ENCODE measurements at places on chromosomes 16 and 17.

GRCh38 chr16:68046106-68046505 is 23.0 kb downstream of the DUS2 start:
- DNase-seq, result no peak

- DNase-seq, result no peak
Measured at GRCh38 chr17:76261421-76262215, 3.5 kb upstream of the UBALD2 start.

- DNase-seq, result no peak
Measured at GRCh38 chr17:81309140-81309858, 14.2 kb upstream of the SLC38A10 start.

- no peak for DNase-seq
Measured at GRCh38 chr17:5631958-5632590, 47.8 kb upstream of the NLRP1 start.

GRCh38 chr17:82021900-82022309 is 773 bp downstream of the CENPX start:
- DNase-seq, result no peak

DNA sequence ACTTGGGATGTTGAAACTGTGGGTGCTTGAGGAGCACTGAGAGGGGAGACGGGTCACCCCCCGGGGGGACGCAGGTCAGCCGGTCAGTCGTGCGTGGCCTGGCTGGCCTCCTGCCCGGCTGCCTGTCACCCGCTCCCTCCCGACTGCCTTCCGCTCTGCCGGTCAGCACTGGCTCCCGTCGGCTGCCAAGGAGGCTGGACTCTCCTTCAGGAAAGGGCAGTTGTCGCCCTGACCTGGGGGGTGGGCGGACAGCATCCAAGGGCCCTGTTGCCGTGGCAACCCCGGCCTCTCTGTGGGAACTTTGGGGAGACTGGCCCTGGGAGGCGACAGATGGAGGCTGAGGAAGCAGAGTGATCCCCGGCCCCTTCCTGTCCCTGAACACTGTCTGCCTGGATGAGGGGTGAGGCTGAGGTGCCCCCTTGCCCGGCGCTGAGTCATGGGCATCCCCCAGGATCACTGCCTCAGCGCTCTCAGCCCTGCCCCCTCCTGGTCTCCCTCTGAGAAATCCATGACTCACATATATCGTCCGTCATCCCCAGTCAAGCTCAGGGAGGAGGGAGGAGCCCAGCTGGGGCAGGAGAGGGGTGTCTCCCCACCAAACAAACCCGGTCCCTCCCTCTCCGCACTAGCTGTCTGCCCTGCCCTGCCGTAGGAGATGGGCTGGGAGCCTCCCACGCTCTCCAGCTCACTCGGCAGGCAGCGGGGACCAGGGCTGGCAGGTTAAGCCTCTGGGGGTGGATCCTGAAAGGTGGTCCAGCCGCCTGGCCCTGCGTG is at the start of gene ADGRG1:
ADGRG1 (plus strand) TSS at position 623 of the 774 bp plus-strand sequence. CDS start 21,658 bp downstream, outside the sequence.
- no peak for DNase-seq

DNA sequence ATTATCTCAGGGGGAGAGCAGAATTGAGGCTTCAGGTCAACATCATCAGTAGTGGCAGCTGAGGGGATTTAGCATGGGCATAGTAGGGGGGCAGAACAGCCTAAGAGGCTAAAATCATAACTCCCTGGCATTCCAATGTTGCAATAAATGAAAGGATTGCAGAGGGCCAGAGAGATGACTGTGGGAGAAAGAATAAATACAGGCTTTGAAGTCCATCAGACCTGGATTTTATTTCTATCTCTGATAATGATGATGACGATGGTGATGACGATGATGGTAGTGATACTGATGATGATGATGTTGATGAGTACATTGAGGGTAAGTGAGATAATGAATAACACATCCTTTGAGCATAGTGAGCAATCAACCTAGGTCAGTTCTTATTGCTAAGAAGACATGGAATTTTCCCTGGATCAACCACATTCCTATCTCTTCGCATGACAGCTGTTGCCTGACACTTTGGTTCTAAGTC is 107.4 kb upstream of the CDH11 start:
- DNase-seq, result no peak

- no peak for DNase-seq
Measured at GRCh38 chr17:44922136-44922535, 6.8 kb upstream of the GFAP start.

- DNase-seq, result no peak
Measured at GRCh38 chr17:59436900-59437299, 105.4 kb downstream of the YPEL2 start.

DNA sequence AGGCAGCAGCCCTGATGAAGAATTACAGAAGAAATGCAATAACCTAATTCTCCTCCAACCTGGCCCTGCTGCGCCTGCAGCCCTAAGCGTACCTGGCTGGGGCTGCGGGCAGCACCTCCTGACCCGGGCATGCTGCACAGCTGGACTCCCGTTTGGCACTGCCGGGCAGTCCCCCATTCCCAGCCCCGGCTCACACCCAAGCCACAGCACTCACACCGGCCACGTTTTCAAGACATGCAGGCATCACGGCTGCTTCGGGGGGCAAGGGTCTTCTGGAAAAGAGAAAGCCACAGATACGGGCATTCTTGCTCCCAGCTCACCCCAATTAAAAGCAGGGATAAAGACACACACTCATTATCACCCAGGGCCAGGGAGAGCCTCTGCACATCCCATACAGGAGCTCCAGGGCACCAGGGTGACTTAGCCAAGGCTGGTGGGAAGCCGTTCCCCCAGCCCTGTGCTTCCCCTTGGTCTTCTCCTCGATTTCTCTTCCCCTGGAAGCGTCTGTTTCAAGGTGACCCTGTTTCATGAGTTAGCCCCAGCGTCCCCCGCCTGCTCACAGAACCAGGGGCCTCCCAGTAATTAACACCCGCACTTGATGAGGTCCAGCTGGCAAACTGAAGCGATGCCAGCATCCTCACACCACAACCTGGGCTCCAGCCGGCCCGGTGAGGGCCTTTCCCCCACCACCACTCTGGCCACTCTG is 216.7 kb downstream of the C16orf78 start:
- no peak for DNase-seq

- no peak for DNase-seq
Measured at GRCh38 chr16:27177031-27177774, 26.1 kb upstream of the KDM8 start.
